H4 (cell line): ENCODE measurements at places on chromosomes 4 and X.

DNA sequence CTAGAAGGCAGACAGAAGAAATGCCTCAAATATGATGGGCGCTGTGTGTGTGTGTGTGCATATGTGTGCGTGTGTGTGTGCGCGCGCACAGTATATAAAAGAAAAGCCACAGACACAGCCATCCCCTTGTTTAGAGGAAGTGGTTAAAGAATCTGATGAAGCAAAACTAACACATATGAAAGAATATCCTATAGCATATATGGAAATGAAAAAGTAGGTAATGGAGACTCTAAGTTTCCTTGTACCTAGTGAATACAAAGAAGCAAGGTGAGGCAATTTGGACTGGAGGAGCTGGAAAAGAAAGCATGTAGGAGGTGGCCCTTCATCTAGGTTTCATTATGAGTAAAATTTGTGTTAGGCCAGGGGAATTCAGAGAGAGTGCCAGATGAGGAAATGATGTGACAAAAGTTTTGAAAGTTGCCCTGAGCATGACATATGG lies 58.6 kb upstream of the MCF2 start:
- DNase-seq: no peak

GRCh38 chrX:101136235-101136634 lies 38.2 kb downstream of the CENPI start:
- DNase-seq: no peak

GRCh38 chr4:156971676-156972378 lies at the start of gene PDGFC:
PDGFC (minus strand) TSS chr4:156971799; CDS start chr4:156970903, 896 bp downstream.
- DNase-seq: no peak

GRCh38 chrX:71420686-71421085 lies 54.5 kb downstream of the TAF1 start:
- no peak for DNase-seq

GRCh38 chrX:1596676-1597344 lies 5.4 kb downstream of the AKAP17A start:
- no peak for DNase-seq

- peak; percentile 83 for DNase-seq
These were observed 75.9 kb upstream of the CAMK2D start for GRCh38 chr4:113837397-113837796.

- DNase-seq: no peak
These were observed 47.8 kb upstream of the CAMK2D start for GRCh38 chr4:113809311-113809710.

DNA sequence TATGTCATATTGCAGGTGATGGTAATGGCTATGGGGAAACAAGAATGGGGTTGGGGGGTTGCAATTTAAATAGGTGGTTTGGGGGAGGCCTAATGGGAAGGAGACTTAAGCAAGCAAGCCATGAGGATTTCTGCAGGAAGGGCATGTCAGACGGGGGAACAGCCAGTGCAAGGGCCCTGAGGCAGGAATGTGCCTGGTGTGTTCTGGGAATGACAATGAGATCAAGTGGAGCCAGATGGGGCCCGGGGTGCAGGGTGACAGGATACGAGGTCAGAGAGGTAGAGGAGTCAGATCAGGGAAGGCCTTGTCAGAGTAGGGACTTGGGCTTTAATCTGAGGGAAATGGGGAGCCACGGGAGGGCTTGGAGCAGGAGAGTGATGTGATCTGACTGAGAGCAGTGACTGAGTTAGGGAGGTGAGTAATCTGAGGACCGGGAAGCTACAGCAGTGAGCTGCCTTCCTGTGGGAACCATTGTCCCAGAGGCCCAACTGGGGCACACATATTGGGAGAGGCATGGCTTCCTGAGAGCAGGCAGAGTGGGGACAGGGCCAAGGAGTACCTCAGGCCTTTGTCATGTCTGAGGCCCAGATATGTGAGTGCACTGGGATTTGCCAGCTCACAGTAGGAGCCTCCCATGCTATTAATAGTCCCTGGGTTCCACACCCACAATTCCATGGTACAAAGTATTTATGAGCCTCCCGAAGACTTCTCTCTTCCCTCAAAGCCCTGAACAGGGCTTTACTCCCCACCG lies 139.8 kb downstream of the BCOR start:
- no peak for DNase-seq

DNA sequence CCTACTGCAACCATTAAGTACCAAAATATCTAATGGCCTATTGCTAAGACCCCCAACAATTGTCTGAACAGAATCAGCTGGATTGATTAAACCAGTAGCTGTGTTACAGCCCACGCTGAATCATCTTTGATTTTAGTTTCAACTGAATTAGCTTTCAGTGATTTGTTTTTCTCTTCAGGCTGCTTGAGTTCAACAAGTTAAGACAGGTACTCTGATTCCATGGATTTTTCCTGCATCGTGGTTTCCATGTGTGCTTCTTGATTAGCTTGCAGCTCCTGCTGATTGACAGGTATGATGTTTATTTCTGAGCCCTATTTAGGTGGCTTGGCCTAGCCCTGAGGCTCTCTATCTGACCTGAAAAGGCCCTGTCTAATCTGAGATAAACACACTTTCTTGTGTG lies 91.3 kb downstream of the GUCY2F start:
- DNase-seq: no peak

DNA sequence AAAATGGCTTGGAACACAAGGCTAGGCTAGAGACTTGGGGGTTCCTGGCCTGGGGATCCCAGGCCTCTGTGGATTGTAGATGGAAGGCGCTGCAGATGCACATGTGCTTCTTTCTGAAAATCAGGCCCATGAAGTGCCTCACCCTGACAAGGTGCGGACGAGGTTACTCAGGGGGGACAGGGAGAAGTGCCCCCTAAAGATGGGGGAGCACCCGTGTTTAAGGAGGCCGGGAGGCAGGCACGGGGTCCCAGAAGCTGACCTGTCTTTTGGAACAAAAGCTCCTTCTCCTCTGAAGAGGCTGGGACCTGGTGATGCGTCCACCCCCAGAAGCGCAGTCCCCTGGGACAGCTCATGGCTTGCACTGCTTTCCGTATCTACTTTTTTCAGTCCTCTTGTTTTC lies 2.4 kb downstream of the PDZD4 start:
- DNase-seq: no peak

- DNase-seq: no peak
These were observed 102.8 kb downstream of the KDM6A start for GRCh38 chrX:44975666-44976263.

DNA sequence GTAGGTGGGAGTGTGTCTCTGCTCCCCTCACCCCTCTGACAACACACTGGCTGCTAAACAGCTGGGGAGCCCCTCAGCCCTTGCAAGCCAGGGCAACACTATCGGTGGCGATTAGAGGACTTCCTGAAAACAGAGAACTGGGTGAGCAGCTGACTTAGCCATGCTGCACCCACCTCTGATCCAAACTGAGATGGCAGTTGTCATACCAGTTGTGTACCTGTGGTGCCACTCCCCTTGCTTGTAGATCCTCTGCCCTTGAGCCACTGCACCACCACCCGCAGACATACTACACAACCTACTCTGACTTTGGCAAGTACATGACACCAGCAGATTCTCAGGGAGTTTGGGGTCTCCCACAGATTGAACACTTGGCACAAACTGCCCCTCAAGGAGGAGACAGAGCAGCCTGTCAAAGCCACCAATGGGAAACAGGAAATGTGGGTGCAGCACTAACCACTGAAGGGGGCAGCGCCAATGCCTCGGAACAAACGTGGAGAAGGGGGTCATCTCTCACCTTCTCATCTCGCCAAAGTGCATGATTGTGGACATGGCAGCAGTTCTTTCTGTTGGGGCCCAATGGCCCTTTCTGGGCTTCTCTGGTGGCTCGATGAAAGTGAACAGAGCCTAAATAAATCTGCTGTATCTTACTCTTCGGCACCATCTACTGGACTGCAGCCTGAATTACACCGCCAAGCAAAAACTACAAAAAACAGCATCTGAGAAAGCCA lies 119.8 kb downstream of the NEK1 start:
- DNase-seq: peak; percentile 27

GRCh38 chrX:146481735-146482134 lies 327.8 kb upstream of the CXorf51B start:
- DNase-seq: peak; percentile 28

GRCh38 chr4:14196131-14196530 lies 568.6 kb upstream of the BOD1L1 start:
- peak; percentile 13 for DNase-seq

DNA sequence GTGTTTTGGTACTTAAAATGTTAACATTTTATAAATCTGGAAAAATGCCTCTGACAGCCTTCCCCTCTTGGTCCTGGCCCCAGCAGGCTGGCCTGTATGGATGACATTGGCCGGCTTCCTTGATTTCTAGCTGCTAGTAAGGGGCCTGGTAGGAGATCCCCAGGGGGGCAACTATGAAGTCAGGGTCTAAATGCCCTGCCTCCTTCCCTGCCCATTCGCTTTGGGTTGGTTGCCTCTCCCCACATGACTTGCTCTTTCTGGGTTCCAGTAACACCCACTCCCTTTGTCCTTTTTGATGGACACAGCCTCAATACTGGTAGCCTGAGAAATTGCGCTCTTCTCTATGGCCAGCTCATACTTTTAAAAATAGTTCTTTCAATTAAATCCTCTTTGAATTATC lies 78.0 kb upstream of the MAD2L1 start:
- DNase-seq: no peak

DNA sequence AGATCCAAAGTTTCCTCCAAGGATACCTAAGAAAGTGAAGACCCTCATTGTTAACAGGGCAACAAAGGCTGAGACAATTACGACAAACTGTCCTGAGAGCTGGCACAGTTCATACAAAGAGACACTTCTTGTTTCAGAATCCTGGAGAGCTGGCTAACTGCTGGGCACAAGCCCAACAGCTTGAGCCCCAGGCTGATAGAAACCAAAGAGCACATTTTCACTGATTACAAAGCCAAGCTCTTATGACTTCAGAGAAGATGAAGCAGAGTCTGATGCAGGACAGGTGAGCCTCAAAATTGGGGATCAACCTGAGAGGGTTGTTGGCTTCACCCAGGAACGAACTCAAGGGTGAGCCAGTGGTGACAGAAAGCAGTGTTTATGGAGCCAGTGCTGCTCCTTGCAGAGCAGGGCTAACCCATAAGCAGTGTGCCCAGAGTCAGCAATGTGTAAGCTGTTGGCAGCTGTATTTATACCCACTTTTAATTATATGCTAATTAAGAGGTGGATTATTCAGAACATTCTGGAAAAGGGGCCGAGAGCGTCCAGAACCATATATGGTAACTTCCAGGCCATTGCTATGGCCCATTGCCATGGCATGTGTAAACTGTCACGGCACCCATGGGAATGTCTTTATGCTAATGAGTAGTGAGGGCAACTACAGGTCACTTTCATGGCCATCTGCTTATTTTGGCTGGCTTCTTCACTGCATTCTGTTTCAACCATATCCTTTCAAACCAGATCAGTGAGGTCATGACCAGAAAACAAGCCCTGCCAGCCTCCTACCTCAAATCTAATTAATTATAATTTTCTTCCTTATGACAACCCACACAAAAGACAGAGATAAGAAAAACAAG lies 183.7 kb downstream of the EVC2 start:
- peak; percentile 78 for DNase-seq

DNA sequence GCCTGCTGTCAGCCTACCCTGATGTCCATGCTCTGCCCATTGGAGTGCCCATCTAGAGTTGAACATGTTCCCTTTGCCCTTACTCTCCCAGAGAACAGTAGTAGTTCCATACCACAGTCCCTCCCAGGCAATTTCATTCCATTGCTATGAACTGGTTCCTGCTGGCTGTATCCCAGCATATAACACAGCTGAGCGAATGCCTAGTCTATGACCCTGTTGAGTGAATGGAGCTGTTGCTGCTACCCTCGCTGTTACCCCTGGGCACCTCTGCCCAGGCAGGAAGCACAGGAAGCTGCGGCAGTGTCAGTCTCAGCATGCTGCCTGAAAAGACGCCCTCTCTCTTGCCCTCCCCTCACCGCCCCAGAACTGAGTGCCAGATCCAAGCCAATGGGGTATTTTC lies 73.3 kb downstream of the SOX3 start:
- no peak for DNase-seq

DNA sequence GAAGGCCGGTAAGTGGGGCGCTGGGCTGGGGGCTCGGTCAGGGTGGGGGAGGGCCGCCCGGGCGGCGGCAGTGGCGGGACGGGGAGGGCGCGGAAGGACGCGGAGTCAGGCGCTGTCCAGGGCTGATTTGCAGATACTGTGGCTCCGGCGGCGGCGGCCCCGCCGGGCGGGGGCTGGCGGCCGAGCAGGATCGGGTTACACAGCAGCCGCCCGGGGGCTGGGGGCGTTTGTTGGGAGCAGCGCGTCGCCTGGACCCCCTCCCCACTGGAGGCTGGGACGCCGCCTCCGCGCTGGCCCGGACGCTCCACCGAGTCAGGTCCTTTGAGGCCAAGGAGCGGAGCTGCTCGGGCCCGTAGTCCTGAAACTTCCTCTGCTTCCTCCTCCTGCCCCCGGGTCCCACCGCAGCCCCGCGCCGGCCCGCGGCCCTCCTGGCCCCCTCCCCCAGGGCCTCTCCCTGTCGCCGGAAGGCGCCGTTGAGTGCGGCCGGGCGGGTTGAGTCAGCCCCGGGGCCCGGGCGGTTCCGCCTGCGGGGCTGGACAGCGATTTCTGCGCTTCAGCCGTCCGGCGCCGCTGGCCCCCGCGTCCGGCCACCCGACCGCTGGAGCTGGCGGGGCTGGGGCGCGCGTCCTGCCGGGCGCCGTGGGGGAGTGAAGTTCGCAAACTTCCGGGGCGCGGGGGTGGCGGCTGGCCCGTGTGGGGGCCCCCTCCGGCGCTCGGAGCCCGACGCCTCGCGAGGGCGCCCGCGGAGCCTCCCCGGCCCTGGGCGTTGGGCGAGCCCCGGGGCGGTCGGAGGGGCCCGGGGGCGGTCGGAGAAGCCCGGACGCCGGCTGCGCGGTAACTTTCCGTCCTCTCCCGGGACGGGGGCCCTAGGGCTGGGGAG lies 746 bp downstream of the REST start:
- DNase-seq: peak; percentile 34

DNA sequence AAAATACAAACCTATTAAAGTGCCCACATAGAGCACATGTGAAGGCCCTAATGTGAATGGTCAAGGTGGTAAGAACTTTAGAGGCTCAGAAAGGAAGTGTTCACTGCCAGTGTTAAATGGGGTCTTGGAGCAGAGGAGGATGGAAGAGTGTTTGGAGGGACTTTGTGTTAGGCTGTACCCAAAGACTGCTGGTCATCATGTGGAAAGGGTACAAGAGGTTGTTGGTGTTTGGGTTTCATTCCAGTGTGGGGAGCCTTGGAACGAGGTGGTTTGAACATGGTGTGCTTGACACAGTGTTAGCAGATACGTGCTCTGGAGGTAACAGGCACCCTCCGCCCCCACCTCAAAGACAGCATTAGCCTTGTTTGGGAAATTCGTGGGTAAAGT lies 73.1 kb downstream of the RAPGEF2 start:
- DNase-seq: no peak

- DNase-seq: no peak
These were observed 25.3 kb upstream of the GATB start for GRCh38 chr4:151786158-151786495.

- DNase-seq: no peak
These were observed 215.8 kb upstream of the LEF1 start for GRCh38 chr4:108384544-108384943.
